Stimulated activated naive CD4-positive, alpha-beta T cell treated with Interleukin-2 at 50 U/mL for 16 hours (primary cell): ENCODE measurements at places on chromosomes 1 and 21.

DNA sequence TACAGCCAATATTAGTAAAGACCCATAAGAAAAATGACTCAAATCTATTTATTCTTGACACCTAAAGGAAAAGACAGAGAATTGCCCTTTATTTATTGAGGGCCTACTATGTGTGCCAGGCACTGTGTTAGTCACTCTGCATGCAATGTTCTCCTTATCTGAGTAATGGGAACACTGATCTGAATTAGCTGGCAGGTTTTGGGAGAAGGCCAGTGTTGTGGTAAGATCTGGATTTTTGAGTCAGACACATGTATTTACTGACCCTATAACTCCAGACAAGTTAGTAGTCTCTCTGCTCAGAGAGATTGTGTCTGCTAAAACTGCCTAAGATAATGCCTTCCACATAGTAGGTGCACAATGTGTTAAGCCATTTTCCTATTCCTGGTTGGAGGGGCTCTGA is 17.3 kb downstream of the LCE4A start:
- no peak for DNase-seq

- DNase-seq, result no peak
Observed at GRCh38 chr1:220527908-220528678, at the start of gene MARK1. TSS of gene MARK1 (plus strand) at chr1:220528136. CDS start at chr1:220528823, 687 bp downstream.

- DNase-seq, result no peak
Observed at GRCh38 chr1:78437941-78438340, 52.8 kb upstream of the PTGFR start.

- DNase-seq, result no peak
Observed at GRCh38 chr1:171180670-171181069, 4.4 kb upstream of the FMO2 start.

DNA sequence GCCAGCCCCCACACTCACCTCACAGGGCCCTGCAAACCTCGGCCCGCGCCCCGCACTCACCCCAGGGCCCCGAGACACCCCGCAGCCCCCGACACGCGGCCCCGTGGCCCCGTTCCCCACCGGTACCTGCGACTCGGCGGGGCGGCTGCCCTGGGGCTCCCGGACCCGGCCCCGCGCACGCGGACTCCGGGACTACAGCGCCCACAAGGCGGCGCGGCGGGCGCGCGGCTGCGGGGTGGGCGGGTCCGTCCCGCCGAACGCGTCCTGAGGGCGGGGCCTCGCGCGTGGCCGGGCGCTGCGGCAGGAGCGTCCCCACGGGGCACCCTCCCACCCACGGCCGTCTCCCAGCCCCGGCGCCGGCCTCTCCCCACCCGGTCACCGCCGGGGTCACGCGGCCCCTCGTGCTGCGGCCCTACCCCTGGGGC is at the start of gene SLC19A1:
SLC19A1 (minus strand) TSS at position 199 of the 425 bp plus-strand sequence. CDS start 4,481 bp downstream, outside the sequence.
- peak; percentile 56 for DNase-seq

GRCh38 chr1:27872059-27872801 is at the start of gene THEMIS2:
TSS of gene THEMIS2 (plus strand) at chr1:27872544. CDS start at chr1:27872572, 28 bp downstream.
- DNase-seq, result peak; percentile 87

DNA sequence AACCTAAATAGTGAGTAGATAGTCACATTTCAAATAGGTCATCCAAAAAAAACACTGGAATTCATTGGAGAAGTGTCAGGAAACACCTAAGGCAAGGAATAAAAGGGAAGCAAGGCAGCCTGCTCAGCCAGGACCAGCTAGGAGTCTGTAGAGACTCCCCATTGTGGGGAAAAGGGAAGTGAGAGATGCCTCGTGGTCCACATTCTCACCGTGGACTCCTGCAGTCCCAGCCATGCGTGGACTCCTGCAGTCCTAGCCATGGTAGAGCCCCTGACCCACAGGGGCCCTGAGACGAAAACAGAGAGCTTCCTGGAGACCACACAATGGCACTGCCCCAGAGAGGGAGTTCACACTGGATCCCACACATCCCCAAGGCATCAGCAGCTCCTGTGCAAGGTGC is 97.5 kb downstream of the LRIG2 start:
- no peak for DNase-seq

GRCh38 chr1:66350001-66350547 is 183.9 kb upstream of the SGIP1 start:
- peak; percentile 52 for DNase-seq
